ENCODE measurements at places on chromosomes 2 and 18.
A peak's percentile ranks its signal among the peaks of the same experiment; 100 is the strongest.

DNA sequence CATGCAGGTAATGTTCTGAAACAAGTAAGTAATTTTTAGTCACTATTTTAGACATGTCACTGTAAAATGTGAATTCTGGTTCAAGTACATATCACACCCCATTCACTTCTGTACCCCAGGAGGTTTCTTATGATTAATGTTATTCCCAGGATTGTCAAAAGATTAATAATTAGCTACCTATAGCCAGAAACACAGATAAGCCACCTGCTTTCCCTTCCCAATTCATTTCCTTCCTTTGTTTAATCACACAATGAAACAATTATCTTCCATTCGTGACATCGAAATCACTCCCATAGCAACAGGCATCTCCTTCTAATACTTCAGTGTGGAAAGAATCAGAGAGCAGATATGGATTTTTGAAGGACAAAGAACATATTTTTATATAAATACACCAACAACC lies 1650.3 kb upstream of the CELF4 start:
- no peak for DNase-seq

DNA sequence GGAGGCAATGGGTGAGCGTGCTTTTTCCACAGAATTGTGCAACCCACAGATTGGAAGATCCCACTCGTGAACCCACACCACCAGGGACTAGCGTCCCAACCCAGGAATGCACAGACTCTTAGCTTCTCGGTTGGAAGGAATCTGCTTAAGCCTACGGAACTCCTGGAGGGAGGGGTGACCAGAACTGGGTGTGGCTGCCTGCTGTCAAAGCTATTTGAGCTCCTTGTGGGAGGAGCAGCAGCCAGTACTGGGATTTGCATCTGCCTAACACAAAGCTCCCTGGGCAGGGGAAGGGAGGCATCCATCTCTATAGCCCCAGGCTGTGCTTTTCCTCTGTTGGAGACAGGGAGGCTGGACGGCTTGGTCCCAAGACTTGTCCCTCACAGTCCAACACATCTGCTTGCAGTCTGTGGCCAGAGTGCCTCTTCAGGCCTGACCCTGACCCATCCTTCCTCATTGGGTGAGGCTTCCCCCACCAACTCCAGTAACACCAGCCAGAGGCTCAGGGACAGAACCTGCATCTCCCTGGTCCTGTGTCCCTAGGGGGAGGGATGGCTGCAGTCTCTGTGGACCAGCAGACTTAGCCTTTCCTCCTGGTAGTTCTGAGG lies 27.9 kb downstream of the HNMT start:
- DNase-seq = no peak

DNA sequence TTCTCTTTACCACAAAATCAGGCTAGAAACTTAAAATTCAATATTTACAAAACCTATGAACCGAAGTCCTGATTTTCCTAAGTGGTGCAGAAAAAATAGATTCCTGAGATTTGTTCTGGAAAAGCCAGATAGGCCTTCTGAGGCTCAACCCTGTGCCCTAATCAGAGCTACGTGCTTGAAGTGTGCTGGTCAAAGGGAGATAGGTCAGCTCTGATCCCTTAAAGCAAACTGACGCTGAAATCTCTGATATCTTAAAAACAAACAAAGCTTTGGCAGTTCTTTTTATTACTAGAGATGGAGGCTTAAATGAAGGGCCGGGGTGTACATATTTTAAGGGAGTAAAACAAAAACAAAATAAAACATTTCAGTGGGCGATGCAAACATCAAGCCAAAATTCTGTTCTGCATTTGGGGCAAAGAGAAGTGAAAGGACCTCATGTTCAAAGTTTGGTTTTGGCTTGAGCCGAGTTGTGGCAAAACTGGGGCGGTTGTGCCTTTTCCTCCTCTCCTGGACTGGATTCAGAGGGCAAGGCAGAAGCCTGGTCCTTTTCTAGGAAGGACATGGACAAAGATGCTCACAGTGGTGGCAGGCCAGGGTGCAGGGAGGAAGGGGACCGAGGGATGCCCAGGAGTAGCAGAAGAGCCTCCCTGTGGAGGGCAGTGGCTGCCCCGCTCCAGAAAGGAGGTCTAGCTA lies 295.0 kb downstream of the CDCA7 start:
- no peak for DNase-seq

DNA sequence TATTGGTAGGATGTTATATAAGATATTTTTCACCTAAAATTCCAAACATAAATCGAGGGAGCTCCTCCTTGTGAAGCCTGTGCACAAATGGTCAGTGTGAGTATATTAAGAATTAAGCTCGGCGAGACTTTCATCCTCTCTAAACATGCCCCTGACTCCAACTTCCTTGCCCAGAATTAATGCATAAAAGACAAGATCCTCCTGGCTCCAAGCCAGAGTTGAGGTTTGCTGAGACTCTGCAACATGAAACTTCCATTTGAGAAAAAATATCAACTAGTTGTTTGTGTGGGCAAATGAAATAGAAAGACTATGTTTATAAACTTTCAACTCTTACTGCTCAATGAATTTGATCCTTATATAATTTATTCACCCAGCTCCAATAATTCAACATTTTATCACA lies 68.1 kb downstream of the CCDC178 start:
- peak; percentile 22 for DNase-seq

GRCh38 chr2:182115258-182115657 lies 129.6 kb downstream of the PPP1R1C start:
- DNase-seq = no peak

GRCh38 chr2:85797921-85798320 lies 44.1 kb downstream of the ATOH8 start:
- DNase-seq = no peak

DNA sequence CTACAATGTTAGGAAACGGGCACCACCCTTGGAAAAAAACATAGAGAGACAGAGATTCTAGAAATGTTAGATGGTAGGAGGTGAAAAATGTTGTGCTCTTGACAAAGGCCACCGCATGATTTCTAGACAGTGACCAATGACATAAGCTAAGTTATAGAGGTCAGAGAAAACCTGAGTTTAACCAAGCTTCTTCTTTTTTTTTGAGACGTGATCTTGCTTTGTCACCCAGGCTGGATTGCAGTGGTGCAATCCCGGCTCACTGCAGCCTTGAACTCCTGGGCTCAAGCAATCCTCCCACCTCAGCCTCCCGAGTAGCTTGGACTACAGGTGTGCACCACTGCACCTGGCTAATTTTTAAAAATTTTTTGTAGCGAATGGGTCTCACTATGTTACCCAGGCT lies 13.0 kb downstream of the FER1L5 start:
- no peak for DNase-seq

DNA sequence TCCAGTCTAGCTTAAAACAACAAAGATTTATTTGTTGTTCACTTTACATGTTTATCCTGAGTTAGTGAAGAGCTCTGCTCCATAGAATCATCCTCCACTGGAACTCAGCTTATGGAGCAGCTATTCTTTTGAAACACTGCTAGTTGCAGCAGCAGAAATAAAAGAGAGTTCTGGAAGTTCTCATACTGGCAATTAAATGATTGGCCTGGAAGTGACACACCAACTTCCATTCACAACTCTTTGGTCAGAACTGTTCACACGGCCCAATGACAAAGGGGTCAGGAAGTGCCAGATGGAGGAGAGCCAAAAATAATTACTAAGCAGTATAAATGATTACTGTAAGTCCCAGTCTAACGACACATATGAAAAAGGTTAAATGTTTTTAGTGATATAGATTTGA lies 39.1 kb downstream of the FBXO11 start:
- DNase-seq = peak; percentile 66

DNA sequence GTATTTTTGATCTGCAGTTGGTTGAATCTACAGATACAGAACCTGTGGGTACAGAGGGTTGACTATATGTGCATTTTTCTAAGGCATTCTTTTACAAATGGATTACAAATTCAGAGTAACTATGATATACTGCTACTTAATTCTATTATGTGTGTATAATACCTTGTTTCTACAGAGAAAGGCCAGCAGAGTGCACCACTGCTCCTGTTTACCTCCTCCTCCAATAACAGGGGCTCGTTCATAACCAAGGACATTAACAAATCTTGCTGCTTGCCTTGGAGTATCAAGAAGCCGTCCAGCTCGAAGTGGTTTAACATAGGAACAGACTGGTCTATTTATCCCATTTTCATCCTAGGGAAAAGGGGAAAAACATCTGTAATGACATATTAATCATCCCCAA lies 16.4 kb downstream of the CEP76 start:
- DNase-seq = no peak

GRCh38 chr2:177078416-177078815 lies 134.2 kb upstream of the HNRNPA3 start:
- DNase-seq = peak; percentile 14

DNA sequence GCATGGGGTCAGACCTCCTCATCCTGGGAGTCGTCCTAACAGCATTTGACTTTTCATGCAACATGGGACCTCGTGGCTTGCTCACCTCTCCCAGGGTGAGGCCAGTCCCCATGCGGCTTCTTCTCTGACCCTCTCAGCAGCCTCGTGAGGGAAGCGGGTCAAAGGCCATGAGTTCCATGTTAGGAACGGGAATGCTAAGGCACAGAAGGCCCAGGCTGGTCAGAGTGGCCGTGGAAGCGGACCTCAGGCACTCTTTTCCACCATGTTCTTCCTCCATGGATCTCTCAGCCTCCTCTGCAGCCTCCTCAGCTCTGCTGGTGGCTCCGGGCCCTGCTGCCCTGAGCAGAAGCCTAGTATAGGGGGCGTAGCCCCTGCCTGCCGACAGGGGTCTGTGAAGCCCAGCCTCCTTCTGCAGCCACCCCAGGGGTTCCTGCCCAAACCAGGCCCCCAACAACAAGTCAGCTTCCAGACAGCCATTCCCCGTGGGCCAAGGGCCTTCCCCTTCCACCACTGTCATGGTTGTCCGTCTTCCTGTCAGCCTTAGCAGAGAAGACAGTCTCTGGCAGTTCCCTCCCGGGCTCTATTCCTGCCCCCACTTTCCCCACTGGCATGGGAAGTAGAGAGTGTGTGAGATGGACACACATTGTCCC lies 60.0 kb upstream of the OTOF start:
- no peak for DNase-seq

DNA sequence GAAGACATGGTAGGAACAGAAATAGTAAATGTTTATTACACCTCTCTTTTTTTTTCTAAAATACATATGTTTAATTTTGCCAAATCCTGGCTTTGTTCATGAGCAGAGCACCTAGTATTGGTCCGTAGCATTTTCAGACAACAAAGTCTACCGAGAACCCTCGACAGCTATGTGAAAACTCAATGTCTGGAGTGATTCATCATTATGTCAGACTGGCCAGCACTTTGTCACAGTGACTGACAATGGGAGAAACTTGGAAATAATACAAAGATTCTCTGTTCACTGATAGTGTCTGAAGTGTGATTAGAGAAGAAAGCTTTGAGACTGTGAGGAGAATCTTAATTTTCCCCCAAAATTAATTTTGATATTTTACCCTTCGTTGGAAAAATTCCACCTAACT lies 143.0 kb downstream of the HNMT start:
- DNase-seq = no peak
